ENCODE measurements at places on chromosomes 16 and 17.

GRCh38 chr17:69018022-69018615, 42.6 kb downstream of the ABCA9 start:
- DNase-seq: no peak

- no peak for DNase-seq
These were observed 141.8 kb downstream of the XYLT1 start for GRCh38 chr16:17328932-17329331.

DNA sequence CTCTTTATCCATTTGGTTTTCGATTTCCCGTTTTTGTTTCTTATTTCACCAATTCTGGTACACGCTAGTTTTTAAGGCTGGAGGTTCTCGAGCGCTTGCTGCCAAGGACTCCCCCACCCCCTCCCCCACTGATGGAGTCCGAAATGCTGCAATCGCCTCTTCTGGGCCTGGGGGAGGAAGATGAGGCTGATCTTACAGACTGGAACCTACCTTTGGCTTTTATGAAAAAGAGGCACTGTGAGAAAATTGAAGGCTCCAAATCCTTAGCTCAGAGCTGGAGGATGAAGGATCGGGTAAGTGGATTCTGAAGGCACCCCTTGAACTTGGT, 825 bp downstream of the RPTOR start:
- DNase-seq: no peak

GRCh38 chr17:60165971-60166370, 16.2 kb downstream of the CA4 start:
- no peak for DNase-seq

DNA sequence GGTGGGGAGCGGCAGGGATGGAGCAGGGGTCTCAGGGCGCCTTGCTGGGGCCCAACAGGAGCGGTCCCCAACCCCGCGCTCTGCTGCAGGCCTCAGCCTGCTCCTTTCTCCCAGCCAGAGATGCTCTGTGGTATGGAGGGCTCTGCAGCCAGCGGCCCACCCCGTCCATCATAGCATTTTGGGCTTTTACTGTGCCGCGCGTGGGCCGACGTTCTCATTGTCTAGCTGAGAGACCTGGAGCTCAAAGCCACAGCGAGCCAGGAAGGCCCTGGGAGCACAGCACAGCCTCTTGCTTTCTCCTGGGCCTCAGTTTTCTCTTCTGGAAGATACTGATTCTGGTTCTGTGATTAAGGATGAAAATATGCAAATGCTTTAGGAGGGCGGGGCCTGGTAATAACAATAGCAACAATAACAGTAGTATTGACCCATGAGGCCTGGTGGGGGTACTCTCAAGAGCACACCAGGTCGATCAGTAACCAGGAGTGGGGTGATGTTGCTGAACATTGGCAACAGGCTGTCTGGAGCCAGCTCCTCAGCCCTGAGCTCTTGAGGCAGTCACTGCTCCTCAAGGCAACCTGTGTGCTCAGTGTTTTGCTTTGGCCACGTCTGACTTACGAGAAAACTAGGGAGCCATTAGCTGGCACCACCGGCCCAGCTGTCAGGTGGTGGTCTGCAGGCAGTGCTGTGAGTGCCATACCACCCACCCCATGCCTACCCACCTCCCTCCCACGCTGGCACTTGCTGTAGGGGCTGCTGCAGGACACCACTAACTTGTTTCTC, 1.1 kb upstream of the RASD1 start:
- no peak for DNase-seq
